Sigmoid colon (tissue), 7 donors: ENCODE measurements at places on chromosomes 5 and 9. TPM values are rescaled to one million over a fixed set of nuclear protein-coding genes. Genes with fewer than 3 reads are reported as not detected.

The SLC45A2 gene
- not detected for total RNA-seq

The CDC20B gene
- total RNA-seq: not detected

The SEPTIN8 gene
- 34.6 TPM for total RNA-seq

The HTR4 gene
- total RNA-seq: 3.1 TPM

The IL7R gene
- total RNA-seq: 2.1 TPM

The CARD19 gene
- total RNA-seq: 87.8 TPM

The BAAT gene
- total RNA-seq: not detected

The ENC1 gene
- total RNA-seq: 3.9 TPM

The SELENOP gene
- 306 TPM for total RNA-seq

The FOXD4L5 gene
- not detected for total RNA-seq

The NME5 gene
- total RNA-seq: 1.5 TPM

The PCDHGB7 gene
- total RNA-seq: 16.6 TPM

The CBY3 gene
- 0.66 TPM for total RNA-seq

The EXD3 gene
- total RNA-seq: 25.5 TPM

The SLC1A3 gene
- total RNA-seq: 16.8 TPM

The NTRK2 gene
- total RNA-seq: 1.4 TPM

The FCN1 gene
- total RNA-seq: 6.9 TPM

The PIP5K1B gene
- 23.5 TPM for total RNA-seq

The HK3 gene
- total RNA-seq: 12.8 TPM

The PKD2L2 gene
- 0.36 TPM for total RNA-seq

The PRDM9 gene
- total RNA-seq: not detected

The SLC28A3 gene
- not detected for total RNA-seq

The ZNF454 gene
- total RNA-seq: 2.9 TPM

The GRM6 gene
- total RNA-seq: not detected

The SOX30 gene
- total RNA-seq: not detected

The TRPM6 gene
- total RNA-seq: not detected

The KLHL9 gene
- 17.2 TPM for total RNA-seq

The FCHO2 gene
- 38.3 TPM for total RNA-seq

The PPP3R2 gene
- total RNA-seq: not detected
